ENCODE measurements at places on chromosomes 11 and 22.
A peak's percentile ranks its signal among the peaks of the same experiment; 100 is the strongest.

DNA sequence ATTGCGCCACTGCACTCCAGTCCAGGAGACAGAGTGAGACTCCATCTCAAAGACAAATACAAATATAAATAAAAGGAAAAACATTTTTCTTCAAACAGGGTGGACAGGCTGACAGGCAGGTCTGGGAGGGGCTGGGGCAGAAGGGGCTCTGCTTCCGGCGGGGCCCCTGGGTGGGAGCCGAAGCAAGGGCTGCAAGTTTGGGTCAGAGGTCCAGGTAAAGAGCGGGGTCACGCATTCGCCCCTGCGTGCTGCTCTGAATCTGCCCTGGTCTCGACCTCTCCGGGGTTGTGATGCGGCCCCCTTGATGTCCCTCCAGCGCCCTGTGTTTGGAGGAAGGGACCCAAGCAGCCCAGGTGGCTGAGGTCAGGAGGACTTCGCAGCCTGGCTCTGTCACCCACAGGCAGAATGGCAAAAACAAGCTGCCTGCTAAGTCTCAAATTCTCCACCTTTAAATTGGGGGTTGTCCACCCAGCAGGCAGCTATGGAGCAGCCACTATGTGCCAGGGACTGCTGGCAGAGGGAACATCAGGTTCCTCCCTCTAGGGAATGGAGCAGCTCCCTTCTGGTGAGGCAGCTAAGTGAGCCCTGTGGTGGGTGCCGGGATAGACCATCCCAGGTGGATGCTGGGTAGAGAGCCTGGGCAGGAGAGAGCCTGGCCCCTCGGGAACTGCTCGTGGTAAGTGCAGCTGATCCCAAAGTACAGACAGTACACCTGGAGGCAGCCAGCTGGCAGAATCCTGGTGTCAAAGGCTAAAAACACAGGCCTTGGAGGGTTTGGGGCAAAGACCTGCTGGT, 10.3 kb upstream of the PHF21B start:
- DNase-seq: no peak

DNA sequence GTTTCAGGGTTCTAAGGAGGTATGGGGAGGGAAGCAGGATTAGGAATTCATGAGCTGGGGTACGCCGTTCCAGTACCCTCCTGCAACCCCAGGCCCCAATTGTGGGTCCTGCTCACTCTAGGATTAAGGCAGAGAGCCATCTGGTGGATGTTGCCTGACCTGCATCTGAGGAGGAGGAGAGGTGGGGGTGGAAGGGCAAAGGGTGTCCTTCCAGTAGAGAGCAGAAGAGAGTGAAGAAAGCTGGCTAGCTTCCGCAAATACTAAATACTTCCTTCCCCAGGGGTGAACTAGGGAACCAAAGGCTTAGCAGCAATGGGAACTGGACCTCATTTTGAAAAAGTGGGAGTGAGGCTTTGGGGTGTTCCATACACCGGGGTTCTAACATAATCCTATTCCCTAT, 10.6 kb downstream of the LRRC51 start:
- DNase-seq: peak; percentile 45

DNA sequence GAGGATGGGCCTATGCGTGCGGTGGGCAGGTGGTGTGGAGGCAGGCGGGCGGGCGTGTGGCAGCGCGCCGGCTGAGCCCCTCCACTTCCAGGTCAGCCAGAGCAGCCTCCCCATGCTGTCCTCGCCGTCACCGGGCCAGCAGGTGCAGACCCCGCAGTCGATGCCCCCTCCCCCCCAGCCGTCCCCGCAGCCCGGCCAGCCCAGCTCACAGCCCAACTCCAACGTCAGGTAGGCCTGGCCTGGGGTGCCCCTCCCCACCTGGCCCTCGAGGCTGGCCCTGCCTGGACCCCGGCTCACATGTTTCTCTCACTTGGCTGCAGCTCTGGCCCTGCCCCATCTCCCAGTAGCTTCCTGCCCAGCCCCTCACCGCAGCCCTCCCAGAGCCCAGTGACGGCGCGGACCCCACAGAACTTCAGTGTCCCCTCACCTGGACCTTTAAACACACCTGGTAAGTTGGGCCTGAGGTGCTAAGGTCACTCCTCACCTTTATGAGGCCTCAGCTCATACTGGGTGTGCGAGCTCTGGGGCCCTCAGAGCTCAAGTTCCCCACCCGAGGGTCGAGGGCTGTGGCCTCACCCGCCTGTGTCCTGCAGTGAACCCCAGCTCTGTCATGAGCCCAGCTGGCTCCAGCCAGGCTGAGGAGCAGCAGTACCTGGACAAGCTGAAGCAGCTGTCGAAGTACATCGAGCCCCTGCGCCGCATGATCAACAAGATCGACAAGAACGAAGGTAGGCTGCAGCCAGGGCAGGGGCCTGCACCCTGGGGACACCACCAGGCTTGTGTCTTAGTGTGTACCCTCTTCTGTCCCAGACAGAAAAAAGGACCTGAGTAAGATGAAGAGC, 75.3 kb downstream of the MED15 start:
- no peak for DNase-seq

DNA sequence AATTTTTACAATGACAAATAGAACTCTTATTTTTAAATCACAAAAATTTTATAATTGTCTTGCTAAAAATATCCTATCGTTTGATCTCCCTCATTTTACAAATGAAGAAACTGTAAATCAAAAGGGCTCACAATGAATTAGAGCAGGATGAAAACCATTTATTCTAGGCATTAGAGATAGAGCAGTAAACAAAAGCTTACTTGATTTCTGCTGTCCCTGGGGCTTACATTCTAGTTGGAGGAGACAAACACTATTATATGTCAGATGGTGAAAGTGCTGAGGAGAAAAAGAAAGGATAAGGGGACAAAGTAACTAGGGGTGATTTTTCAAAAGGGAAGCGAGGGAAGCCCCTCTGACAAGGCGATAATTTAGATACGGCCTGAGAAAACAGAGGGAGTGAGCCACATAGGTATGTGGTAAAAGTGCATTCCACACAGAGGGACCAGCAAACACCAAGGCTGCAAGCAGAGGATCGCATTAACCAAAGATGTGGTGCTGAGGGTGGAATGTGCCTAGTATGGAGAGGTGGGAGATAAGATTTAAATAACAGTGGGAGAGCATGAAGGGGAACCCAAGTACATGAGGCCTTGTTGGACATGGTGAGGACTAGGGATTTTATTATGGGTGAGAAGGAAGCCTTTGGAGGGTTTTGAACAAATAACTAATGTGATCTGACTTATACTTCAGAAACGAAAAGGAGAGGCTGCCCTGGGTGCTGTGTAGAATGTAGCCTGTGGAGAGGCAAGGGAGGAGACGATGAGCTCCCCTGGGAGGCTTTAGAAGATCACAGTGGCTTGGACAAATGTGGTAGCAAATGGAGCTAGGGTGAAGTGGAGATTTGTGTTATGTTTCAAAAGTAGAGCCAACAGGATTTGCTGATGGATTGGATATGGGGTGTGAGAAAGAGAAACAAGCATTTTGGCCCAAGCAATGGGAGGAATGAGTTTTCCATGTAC, 62.1 kb downstream of the PDHX start:
- DNase-seq: no peak

GRCh38 chr11:12817681-12818332, 143.6 kb downstream of the TEAD1 start:
- DNase-seq: no peak

- DNase-seq: no peak
Measured at GRCh38 chr11:126793596-126793995, 207.0 kb downstream of the KIRREL3 start.

DNA sequence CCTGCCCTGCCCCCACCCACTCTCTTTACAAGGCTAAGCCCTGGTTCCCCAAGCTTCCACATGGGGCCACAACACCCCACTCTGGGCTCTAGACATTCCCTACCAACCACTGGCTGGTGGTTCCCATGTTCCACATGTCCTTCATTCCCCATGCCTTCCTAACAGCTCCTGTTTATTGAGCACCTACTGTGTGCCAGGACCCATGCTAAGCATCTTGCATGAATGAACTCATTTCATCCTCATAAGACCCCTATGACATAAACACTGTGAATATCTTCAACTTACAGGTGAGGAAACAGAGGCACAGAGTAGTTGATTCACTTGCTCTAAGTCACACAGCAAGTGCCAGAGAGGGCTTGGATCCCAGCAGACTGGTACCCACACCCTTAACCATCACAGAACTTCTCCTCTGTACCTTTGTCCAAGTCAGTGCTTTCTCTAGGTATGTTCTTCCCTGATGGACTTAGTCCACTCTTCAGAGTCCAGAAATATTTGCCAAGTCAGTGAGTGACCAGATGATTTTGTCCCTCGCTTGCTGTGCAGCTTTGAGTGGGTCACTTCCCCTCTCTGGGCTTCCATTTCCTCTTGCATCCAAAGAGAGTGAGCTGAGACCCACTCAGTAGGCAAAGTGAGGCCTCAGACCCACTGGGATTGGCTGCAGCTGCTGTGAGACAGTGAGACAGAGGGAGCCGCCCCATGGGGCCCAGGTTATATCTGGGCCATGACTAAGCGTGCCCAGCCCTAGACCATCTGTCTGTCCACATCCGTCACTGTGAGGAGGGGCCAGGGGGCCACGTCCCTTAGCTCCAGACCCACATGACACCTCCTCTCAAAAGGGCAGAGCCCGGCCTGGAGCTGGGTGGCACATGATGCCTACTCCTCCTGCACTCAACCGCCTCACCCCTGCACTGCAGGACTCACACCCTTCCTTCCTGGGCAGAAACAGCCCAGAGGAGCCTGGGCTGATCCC, 132.4 kb downstream of the MN1 start:
- DNase-seq: peak; percentile 36

GRCh38 chr11:126606484-126606883, 251.0 kb downstream of the ST3GAL4 start:
- DNase-seq: no peak

Measured in stromal cell of bone marrow (primary cell).